Bronchial epithelial cell (primary cell): ENCODE measurements at places on chromosomes 4 and X. TPM values are rescaled to one million over a fixed set of nuclear protein-coding genes. Genes with fewer than 3 reads are reported as not detected.

KLKB1 gene
- not detected in 2 replicates for total RNA-seq

DNA sequence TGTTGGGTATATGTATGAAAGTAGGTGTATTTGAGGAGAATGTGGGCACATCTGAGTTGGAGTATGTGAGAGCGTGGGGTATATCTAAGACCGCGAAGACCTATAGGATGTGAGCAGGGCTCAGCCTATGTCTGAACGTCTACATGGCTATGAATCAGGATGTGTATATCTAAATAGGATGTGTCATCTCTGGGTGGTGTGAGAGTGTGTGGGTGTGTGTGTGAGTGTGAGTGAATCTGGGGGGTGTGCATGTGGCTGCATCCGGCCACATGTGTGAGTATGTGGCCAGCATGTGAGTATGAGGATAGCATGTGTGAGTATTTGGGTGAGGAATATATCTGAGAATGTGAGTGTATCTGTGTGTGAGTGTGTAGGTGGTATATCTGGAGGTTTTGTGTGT lies 7.7 kb downstream of the GPR173 start:
- DNase-seq, result peak; percentile 35

- peak; percentile 98 for DNase-seq
Measured at GRCh38 chr4:125187226-125188176, 127.3 kb upstream of the FAT4 start.

DNA sequence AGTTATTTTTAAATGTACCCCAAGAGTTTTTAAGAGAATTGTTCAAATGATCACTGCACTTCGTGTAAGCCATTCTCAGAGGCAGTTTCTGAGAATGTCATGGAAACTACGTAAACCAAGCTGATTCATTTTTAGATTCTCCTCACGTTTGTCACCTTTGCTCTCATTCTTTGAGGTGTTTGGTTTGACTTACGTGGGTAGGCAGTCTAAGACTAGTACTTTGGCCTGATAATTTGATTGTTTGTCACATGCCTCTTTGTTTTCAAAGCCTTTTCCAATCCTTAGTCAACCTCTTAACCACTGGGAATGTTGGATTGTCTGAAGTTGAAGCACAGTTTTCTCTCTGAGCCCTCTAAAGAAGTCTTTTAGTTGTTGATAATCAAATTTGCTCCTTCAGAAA lies 10.5 kb downstream of the SEPTIN11 start:
- DNase-seq, result no peak

DNA sequence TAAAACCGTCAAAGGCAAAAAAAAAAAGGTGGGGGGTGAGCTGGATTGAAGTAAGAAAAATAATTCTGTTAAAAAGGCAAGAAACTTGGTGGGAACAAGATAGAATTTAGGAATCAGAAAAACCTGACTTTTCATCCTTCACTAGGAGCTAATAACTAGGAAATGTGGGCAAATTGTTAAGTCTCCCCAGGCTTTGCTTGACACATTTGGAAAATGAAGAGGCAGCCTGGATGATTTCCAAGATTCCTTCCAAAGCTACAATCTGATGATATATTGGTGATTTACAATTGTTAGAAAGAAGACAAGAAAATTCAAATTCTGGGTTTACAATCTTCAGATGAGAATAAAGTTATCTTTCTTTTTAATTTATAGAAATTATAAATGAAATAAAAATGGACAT lies 1062.5 kb downstream of the ADGRL3 start:
- DNase-seq, result no peak

MAGED1 gene
- total RNA-seq, result 10.2 and 11.6 TPM in 2 replicates

ADH1C gene
- total RNA-seq, result 0.26 TPM in 1 of 2 replicates, not detected in the other

GRCh38 chr4:182604953-182605352 lies 312.2 kb downstream of the DCTD start:
- DNase-seq, result peak; percentile 55

- no peak for DNase-seq
Measured at GRCh38 chrX:10564484-10564883, 55.9 kb downstream of the MID1 start.
